ENCODE measurements at places on chromosomes 4 and X.

DNA sequence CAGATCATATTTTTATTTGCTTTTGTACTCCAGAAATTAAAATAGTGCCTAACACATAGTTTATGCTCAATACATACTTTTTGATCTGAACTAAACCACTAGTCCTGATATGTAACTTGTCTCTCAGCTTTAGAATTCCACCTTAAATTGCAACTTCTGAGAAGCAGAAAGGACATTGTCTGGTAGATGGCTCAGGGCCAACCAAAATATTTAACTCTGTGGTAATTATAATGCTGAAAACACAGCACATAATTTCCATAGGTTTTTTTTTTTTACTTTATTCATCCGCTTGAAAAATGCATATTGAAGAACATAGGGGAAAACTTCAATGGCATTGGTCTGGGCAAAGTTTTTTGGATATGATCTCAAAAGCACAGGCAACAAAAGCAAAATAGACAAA is 59.3 kb downstream of the AREG start:
- DNase-seq = no peak

DNA sequence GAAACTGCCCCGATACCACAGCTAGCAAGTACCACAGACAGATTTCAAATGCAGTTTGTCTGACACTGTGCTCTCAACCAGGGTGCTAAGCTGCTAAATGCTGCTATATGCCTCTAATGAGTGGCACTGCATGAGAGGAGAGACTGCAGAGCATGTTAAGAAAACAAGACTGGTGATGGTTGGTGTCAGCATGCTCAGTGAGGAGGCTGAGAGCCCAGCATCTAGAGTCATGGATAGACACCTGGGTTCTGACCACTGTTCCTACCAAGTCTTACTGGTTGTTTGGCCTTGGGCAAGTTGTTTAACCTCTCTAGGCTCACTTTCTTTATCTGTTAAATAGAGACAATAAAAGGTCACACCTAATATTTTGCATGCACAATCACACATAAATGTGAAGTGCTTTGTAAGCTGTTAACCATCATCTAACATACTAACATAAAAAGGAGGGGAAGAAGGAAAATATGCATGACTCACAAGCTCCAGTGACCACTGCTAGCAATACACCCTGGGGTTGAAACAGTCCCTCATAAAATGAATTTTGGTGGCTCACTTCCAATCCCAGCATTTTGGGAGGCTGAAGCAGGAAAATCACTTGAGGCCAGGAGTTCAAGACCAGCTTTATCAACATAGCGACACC is 20.7 kb downstream of the HHIP start:
- no peak for DNase-seq

DNA sequence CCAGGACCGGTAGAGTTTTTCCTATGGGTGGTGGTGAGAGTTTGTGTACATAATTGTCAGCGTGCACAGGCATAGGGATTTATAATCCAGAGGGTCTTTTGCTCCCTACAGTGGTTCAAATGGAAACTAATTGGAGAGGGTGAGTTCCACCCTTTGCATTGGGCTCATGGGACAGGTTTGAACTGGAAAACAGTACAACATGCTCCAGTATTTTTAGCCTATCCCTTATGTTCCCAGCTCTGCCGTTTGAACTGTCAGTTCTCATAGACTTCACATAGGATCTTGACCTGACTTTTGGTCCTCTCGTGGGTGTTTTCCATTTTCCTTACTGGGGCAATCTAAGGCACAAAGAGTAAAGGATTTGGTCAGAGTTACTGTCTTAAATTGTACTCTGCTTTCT is 31.8 kb downstream of the FHL1 start:
- no peak for DNase-seq

GRCh38 chr4:98485816-98486345 is 172.5 kb downstream of the TSPAN5 start:
- no peak for DNase-seq

DNA sequence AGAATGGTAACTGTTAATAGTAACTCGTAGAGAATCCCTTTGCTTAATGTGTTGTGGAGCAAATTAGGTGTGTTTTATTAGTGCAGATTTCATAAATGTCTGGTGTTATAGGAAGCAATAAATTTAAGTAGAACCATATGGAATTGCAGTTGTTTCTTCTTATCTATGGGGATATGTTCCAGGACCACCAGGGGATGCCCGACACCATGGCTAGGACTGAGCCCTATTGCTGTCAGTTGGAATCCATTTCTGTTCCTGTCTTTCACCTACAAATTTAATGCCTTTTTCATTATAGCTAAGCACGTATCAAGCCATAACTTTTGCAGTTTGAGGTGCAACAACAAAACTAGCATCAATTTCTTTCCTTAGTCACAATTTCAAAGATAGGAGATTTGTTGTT is 72.5 kb downstream of the DDIT4L start:
- DNase-seq = no peak

GRCh38 chr4:138576684-138577083 is 334.5 kb upstream of the SLC7A11 start:
- DNase-seq = no peak

- DNase-seq = no peak
Measured at GRCh38 chrX:12997906-12998687, 23.2 kb downstream of the TMSB4X start.

DNA sequence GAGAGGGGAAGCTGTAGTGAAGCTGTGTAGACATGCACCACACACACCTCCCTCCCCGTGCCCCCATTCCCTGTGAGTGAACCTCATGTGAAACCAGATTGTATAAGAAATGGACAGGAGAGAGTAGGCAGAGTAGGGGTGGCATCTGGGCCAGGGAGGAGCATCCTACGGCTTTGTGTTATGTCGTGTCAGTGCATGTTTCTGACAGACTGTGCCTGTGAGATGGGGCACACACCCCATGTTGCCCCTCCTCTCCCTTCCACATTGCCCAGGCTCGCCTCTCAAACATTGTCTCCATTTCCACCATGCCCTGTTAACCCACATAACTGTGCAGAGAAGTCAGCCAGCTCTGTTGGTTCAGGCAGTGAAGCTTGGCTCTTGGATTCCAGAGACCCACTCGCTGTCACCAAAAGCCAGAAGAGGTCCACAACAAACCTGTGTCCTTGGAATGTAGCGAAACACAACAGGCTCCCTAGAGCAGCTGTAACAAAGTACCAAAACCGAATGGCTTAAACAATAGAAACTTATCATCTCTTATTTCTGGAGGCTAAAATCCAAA is 56.1 kb downstream of the SLC9A6 start:
- no peak for DNase-seq

GRCh38 chr4:4658052-4658451 is 116.2 kb upstream of the STX18 start:
- DNase-seq = no peak

DNA sequence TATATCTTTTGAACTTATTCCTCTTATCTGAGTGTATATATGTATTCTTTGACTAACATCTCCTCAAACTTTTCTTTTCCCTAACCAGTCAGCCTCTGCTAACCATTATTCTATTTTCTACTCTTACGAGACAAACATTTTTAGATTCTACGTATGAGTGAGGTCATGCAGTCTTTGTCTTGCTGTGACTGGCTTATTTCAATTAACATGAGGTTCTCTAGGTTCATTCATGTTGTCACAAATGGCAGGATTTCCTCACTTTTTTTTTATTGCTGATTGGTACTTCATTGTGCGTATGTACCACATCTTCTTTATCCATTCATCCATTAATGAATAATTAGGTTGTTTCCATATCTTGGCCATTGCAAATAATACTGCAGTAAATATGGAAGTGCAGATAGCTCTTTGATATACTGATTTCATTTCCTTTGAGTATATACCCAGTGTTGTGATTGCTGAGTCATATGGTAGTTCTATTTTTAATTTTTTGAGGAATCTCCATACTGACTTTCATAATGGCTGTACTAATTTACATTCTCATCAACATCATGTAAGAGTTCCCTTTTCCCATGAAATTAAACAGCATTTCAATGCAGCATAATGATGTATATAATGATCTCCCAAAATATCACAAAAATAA is 80.1 kb downstream of the HS3ST1 start:
- no peak for DNase-seq

- no peak for DNase-seq
Measured at GRCh38 chrX:81208916-81209315, 7.0 kb downstream of the SH3BGRL start.

DNA sequence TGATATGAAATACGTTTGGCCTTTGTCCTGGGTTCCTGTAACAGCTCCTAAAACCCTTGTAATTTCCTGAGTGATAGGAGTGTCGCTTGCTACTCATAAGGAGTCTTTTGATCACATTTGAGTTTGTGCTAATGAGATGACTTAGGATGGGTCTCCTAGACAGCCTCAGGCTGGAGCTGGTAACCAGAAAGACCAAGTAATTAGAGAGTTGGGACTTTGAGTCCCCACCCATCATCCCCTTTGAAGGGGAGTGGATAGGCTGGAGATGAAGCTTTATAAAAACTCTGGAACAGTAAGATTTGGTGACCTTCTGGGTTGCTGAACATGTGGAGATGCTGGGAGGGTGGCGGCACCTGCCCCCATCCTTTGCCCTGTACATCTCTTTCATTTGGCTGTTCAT is 2.9 kb downstream of the SEC24B start:
- DNase-seq = no peak

DNA sequence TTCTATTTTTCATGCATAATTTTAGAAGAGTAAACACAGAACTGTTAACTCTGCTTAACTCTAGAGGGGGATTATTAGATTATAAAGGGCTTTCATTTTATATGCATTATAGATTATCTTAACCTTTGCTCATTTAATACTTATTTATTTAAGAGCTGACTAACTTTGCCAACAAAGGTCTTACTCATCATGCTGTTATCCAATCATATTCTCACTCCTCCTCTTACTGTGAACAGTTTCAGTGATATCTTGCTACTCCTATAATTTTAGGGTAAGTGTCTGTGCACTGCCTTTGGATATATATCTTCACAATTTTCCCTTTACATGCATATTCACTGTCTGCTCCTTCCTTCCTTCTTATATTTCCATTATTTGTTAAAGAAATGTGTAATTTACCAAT is 1814.9 kb downstream of the STIM2 start:
- DNase-seq = no peak

GRCh38 chr4:7338876-7339623 is 95.7 kb downstream of the PSAPL1 start:
- no peak for DNase-seq

DNA sequence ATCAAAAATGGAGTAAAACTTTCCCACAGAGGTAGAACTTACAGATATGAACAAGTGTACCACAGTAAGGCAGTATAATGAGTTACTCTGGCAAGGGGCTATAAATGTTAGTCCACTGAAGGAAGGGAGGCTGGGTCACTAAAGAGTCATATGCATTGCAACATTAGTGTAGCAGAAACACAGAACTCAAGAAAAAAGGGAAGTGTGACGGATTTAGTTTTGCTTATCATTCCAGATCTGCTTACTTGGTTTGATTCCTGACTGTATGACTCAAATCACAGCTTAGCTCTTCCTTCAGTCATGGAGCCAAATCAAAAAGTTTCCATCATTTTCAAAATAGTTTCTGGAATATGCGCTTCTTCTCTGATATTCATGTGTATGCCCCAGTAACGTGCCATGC is 148.7 kb downstream of the FSTL5 start:
- no peak for DNase-seq

DNA sequence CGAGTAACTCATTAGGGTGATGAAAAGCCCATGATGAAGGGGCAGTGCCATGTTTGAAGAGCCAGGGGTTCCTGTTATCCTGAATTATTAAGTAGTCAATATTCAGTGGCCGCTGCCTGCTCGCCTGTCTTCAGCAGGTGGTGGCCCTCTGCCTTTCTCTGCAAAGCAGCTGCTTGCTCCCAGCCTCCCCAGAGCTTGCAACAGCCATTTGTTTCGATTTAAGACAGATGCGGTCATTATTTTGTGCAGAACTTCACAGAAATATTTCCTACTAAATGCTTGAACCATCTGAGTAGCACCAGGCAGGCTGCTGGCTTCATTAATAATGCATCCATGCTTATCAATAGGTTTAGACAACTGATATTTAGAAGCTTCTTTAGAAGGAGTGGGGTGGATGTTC is 104.3 kb upstream of the TTC29 start:
- no peak for DNase-seq

DNA sequence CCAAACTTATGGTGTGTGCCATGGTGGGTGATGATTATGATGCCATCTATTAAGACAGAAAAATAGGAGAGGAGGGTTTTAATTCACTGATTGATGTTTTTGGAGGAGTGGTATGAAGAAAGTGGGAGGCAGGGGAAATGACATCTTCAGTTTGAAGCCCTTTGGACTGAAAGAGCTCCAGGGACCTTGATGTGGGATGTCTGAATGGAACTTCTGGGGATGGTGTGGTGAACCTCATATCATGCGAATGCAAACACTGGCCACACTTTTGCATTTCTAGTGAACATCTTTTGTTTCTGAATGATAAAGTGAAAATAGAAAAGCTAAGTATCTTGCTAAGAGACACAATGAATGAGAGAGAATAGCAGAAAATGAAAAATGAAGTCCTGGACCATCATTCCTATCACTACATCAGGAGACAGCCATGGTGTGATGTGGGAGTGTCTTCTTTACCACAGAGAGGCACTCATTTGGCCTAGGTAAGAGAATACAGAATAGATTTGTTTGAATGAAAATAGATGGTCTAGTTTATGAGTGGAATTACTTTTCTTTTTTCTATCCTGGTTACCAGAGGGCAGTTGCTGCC is 123.5 kb downstream of the ZNF827 start:
- no peak for DNase-seq

DNA sequence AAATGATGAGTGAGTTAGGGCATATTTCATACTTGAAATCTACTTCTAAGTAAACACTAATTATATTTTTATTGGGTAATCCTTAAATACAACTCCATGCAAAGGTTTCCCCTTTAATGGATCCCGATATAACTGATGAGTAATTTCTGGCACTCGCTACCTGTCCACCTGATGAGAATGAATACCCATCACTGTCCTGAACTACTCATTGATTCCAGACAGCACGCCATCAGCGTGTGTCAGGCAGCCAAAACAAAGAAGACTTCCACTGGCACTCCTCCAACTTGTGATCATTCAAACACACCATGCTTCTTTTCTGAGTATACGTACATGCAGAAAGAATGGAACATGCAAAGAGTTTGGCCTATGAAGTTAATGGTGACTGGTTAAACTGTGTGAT is 69.4 kb downstream of the HCCS start:
- no peak for DNase-seq

DNA sequence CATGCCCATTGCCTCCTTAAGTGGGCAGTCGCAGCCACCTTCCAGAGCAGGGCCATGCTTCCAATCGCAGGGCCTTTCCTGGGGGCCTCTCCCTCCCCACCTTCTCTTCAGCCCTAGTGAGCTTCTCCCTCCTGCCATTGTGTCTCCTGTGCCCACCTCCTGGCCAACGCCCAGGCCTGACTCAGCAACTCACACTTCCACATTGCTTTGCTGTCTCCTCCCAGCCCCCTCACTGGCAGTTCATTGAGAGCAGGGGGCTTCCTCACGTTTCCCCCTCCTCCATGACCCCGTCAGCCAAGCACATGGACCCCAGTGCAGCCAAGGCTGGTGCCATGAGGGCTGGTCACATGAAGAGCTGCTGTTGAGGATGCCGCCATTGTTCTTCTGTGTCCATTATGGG is 25.9 kb downstream of the HTRA3 start:
- no peak for DNase-seq

All from thoracic aorta (tissue), 2 donors.